ENCODE measurements at places on chromosomes 4 and X.

DNA sequence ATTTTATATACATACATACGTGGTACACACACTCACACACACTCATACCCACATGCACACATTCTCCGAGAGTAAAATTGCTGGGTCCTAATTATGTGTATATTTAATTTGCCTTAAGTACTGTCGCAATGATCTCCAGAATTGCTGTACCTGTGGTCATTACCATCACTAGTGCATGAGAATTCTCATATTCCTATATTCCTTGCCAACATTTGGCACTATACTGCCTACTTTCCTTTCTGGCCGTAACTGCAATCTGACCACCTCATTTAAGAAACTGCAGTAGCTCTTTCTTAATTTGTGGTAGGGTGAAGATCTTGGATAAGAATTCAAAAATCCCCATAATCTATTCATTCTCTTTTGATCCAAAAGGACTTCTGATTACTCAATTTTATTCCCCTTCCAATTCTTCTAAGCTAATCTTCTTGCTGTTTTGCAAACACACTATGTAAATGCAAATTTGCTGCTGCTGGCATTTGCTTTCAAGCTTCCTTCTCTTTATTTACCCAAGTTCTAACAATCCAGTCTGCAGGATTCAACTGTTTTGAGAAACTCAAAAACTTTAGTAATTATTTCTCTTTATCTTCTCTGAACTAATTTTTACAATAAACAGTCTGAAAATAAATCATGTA lies 45.1 kb downstream of the ASIC5 start:
- DNase-seq: no peak

DNA sequence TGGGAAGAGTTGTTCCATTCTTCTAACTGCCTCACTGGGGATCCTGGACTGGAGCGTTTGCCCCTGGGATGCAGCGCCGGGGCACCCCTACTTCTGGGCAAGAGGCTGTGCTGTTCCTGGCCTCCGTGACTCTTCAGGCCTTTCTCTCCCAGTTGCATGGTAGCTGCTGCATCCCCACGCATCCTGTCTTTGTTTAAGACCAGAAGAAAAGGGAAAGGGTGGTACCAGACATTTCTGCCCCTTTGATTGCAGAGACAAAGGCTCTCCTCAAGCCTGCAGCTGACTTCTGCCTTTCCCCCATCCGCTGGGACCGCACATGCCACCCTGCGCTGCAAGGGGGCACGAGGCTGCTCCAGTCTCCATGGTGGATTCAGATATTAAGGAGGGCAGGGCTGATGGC lies 70.4 kb downstream of the SHROOM2 start:
- no peak for DNase-seq

- peak; percentile 22 for DNase-seq
These were observed 48.3 kb upstream of the WDR1 start for GRCh38 chr4:10164877-10165283.

DNA sequence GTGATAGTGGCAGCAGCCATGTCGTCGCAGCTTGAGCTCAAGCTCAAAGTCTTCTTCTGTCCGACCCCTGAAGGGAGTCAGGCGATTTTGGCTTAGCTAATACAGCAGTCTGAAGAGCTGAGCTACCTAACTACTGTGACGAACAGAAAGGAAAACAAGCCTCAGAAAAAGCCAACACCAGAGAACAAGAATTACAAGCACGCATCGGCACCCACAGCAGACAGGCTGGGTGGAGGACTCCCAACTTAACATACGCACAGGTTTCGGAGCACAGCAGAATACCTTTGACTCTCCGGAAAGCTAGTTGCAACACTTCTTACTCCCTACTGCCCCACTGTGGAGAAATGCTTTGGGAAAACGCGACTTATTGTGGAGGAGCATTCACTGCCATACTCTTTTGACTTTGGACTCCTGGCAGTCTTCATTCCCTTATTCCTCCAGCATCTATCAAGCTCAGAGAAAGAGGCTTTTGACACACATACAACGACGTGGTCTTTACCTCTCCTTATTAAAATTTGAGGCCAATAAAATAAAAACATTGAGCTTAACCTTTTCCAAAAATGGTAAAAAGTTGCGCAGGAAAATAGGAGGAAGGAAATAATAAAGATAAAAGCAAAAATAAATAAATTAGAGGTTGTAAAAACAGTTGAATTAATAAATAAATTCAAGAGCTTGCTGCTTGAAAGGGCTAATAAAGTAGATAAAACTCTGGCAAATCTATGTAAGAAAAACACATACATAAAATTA lies 41.3 kb upstream of the GPC3 start:
- DNase-seq: peak; percentile 42

DNA sequence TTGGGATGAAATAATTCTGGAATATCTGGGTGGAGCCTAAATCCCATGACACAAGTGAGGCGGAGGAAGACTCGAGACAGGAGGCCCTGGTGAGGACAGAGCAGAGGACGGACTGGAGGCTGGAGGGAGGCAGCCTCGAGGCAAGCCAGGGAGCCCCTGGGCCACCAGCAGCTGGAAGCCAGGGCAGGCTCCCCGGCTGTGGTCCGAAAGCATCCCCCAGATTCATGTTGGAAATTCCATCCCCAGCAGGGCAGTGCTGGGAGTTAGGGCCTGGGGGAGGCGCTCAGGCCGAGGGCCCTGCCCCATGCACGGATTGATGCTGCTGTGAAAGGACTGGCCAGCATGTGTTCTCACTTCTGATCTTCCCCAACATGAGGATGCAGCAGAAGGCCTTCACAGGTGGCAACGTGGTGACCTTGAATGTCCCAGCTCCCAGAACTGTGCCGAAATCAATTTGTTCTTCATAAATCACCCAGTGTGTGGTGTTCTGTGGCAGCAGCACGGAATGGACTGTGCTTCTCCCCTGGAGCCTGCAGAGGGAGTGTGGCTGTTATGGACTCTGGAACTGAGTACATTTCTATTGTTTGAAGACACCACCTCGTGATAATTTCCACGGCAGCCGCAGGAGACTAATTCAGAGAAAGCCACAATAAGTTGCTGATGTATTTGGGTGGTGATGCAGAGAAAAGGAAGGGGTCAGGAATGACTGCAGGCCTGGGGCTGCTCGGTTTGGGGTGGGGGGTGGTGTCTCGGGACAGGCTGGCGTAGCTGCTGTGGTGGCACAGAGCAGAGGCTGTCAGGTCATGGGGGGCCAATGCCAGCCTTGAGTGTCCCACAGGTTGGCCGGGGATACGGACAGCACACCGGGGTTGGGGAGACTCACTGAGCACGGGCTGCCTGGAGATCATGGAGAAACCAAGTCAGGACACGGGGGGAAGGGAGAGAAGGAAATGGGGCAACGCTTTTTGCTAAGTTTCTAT lies 56.9 kb downstream of the PCGF3 start:
- peak; percentile 23 for DNase-seq

DNA sequence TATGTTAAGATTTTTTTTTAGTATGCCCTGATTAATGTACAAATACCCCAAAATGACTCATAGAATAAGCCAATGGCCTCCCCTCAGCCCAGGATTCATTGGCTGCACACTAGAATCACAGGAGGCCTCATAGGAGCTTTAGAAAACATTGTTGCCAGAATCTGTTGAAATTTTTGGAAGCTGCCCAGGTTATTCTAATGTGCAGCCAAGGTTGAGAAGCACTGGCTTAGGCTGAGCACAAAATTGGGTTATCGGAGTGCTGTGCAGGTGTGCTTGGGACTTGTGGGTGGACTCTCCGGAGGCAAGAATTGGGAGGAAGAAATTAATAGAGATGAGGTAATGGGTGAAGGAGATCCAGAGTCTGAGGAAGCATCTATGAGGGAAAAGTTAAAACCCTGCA lies 41.3 kb upstream of the VCX start:
- DNase-seq: no peak

Measured in fibroblast of skin of right quadriceps (primary cell).